ENCODE measurements at places on chromosomes 5 and 9. TPM values are rescaled to one million over a fixed set of nuclear protein-coding genes. Genes with fewer than 3 reads are reported as not detected.

- no peak for DNase-seq
Observed at GRCh38 chr5:87605663-87606062, 192.9 kb upstream of the CCNH start.

DNA sequence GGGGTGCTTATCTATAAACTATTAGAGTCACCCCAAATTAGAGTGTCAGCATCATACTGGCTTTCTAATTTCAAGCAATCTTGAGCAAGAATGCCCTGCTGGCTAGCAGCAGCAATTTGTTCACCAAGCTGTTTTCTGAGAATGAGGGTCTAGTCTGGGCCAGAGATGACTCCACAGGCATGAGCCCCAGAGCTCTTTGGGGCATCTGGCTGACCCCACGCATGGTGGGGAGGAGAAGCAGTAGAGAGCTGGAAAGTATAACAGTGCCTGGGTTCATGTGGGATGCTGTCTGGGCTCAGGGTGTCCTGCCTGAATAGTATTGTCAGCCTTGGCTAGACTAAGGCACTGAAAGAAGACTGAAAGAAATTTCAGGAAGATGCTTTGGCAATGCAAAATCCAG, 64.9 kb downstream of the C6 start:
- DNase-seq: no peak

GRCh38 chr5:118988866-118989180, 476 bp upstream of the DTWD2 start:
- DNase-seq: no peak

DNA sequence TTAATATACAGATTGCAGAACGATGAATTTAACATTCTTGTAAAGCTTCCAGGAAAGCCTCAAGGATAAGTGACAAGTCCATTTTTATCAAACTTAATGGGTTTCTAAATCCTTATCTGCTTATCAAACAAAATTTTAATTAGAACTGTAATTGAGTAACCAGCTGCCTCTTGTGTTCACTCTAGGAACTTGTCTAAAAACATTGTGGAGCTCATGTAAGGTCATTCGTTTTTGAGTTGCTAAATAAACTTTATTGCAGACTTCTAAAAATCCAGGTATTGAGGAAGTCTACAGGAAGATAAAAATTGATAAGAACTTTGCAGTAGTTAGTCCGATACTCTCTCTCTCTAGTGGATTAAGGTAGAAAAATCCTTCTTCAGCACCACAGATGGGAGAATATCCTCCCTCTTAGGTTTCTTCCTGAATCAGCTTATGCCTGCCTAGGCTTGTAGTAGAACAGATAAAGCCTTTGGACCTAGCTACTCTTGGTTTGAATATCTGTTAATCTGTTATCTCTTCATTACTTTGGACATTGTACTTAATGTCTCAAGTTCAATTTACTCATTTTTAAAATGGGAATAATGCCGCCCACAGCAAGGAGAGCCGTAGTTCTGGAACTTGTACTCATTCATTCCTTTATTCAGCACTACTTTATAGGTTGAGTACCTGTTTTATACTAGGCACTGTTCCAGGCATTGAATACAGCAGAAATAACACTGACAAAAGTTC, 60.0 kb upstream of the DHFR start:
- no peak for DNase-seq

DNA sequence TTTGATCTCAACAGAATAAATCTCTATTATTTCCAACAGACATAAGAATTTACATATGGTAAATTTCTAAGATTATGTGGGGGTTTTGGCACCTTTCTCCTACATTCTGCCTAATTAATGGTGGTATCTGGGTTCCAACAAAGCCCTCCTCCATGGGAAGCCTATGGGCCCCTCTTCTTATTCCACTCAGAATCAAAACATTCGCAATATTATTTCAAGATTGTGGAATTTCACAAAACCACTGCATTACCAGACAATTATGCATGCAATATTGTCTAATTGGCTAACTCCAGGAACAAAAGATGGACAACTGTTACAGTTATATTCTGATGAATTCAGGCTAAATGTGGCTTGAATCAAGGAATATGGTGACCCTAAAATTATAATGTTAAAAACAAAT, 434.0 kb downstream of the NFIB start:
- DNase-seq: no peak

DNA sequence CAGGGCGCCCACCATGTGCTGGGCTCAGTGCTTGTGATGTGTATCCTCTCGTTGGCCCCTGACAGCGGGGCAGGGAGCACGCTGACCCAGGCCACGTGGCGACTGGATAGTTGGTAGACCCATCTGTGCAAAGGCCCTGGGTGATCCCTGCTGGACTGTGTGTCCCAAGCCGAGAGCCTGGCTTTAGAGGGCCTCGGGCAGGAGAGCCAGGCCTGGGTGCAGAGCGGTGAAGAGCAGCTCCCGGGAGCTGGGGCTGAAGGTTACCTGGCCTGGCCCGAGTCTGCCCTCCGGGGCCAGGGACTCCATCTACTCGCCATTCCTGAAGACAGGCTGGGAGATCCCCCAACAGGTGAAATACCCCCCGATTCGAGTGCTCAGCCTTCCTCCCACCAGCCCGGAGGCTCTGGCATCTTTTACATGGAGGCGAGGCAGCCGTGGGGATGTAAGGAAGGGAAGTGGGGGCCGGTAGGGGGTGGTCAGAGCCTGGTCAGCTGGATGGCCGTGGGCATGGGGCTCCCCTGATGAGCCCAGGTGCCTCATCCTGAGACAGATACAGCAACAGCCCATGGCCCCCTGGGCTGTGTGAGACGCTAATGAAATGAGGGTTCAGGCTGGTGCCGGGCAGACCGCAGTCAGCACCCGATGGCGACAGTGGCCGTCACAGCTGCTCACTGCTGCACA, 19.0 kb downstream of the NCS1 start:
- no peak for DNase-seq

- no peak for DNase-seq
Observed at GRCh38 chr5:53681079-53681478, 120.6 kb downstream of the NDUFS4 start.

DNA sequence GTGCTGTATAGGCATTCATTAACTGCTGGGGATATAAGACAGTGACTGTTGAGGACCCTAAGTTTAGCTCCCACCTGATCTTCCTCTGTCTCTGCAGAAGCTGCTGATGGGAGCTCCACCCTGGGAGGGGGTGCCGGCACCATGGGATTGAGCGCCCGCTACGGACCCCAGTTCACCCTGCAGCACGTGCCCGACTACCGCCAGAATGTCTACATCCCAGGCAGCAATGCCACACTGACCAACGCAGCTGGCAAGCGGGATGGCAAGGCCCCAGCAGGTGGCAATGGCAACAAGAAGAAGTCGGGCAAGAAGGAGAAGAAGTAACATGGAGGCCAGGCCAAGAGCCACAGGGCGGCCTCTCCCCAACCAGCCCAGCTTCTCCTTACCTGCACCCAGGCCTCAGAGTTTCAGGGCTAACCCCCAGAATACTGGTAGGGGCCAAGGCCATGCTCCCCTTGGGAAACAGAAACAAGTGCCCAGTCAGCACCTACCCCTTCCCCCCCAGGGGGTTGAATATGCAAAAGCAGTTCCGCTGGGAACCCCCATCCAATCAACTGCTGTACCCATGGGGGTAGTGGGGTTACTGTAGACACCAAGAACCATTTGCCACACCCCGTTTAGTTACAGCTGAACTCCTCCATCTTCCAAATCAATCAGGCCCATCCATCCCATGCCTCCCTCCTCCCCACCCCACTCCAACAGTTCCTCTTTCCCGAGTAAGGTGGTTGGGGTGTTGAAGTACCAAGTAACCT, 22.1 kb downstream of the PCDHGC5 start:
- no peak for DNase-seq

Gene PALM2AKAP2
- not detected for total RNA-seq

Measured in activated CD8-positive, alpha-beta T cell treated with anti-CD3 and anti-CD28 coated beads for 36 hours (primary cell).